ENCODE measurements at places on chromosomes 1 and 21.

DNA sequence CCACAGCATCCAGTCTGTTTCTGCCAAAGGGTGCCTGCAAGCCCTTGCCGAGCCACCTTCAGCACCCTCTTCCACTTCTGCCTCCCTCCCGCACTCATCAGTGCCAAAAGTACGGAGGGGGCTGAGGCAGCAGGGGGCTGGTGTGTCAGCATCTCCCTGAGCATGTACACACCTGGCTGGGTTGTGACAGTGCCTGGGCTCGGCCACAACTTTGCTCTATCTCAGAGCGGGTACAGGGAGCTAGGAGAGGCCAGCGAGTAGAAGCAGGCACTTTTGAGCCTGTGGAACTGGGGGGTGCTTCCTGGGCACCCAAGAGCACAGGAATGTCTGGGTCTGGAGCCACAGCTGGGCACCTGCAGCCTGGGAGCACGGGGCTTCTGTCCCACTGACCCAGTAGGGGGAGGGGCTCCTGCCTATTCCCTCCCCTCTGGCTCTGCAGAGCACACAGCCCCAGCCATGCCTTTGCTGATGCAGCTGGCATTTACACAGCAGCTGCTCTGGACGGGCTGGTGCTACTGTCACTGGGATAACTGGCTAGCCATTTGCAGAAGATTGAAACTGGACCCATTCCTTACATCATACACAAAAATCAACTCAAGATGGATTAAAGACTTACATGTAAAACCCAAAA is 319.8 kb upstream of the RRP15 start:
- no peak for DNase-seq

DNA sequence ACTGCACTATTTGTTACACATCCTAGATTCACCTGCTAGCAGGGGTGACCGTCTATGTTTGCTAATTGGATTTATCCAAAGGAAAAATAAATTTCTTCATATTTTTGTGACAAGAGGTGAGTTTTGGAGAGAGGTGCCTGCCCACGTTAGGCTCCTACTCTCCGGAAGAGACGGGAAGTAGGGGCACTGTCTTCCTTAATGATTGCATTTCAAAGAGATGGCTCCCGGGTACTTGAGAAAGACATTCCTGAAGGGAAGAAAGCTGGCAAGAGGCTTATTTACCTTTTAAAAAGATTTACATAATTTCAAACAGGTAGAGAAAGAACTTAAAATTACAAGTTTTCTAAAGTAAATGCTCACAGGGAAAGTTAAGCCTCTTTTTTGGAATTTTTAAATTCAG is 18.7 kb upstream of the IL19 start:
- no peak for DNase-seq

DNA sequence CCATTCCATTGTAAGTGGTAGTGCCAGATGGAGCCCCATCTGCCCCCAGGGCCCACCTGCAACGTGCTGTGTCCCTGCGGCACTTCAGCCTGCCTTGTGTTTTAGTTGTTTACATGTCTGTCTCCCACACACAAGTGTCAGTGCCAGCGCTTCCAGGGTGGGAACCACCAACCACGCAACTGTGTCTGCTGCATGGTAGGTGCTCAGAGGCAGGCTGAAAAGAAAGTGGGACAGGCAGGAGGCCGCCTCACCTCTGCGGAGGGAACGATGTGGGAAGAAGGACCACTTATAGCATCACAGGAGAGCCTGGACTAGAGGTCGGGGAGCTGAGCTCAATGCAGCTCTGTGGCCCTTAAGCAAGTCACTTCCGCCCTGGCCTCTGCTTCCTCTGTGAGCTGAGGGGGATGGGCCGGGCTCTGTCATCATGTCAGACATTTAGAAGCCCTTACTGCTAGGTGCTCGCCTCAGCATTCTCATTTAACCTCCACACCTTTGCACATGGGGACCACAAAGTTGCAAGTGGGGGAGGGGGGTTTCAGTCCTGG is 17.9 kb downstream of the SLC9A1 start:
- DNase-seq: peak; percentile 71

DNA sequence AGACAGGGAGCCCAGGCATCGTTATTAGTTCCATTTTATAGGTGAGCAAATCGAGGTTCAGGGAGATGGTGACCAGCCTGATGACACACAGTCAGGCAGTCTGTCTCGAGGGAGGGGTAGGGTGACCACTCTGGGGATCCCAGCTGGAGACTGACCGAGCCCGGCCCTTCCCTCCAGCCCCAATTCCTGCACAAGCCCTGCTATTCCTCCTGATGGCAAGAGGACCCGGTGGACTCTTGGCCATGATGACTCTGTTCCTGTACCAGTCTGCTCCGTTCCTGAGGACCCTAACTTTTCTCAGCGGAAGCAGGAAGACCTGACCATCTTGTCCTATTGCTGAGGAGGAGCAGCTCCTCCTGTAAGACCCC is 391 bp downstream of the AGT start:
- DNase-seq: no peak

DNA sequence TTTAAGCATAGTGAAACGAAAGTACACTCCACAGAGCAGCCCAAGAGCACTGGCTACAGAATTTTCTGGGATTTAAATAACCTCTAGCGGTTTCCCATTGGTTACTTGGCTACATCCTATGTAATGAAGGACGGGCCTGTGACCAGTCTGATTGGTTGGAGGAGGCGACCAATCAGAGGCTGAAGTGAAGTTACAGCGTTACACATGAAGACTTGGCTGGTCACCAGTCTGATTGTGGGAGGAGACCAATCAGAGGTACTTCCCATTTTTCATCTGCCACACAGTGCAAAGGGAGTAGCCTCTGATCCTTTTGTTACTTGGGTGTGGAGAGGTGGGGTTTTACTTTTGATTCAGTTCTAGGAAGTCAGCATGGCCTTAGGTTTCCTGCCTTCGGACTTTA is 142.7 kb upstream of the SERTAD4 start:
- DNase-seq: no peak

DNA sequence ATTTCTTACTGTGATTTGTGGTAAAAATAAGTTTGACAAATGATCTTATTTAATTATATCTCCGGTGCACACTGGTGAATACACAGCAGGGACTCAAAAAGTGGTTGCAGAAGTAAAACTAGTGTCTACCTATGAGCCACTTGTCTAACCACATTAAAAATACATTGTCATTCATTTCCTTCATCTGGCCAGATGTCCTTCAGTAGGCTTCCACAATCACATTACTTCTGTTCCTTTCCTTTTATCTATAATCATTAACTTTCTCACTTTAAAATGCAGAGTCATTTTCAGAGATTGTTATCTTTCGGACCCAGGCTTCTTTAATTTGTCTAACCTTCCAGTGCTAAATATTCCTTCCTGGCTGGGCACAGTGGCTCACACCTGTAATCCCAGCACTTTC is 3.0 kb downstream of the RBBP5 start:
- DNase-seq: peak; percentile 5

DNA sequence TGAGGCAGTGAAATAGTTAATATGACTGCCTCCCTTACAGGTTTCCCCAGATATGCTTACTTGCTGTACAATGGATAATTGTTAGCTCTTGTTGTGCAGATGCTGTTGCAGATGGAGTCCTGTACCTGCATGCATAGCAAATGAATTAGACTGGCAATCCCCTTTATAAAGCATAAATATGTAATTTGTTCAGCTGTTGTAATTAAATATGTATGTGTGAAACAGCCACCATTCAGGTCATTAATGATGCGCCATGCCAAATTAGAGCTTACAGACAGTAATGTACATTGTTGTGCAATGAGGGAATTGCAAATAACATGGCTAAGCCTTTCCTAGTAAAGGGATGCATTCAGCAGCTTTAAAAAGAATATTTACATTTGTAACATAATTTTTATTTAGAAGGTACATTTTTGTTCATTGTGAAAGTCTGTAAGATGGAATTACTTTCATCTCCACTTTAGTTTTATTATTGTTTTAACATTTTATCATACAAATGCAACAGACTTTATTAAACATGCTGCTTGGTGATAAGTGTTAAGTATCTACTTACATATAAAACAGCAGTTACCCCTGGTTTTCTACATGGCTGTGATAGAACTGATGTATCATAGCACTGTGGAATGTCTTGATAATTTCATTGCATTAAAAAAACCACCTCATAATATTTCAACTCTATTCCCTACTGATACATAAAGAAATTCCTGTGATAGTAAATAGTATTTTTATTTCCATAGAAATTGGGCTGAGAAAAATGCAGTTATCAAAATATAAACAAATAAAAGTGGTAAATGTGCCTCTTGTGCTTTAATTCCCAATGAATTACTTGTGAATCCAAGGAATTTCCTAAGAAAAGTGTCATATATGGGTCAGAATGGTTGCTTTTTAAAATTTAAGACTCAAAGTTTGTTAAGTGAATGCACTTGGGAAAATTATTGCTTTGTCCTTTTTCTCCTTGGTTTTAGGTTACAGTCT is 99.0 kb downstream of the NFIA start:
- DNase-seq: no peak

DNA sequence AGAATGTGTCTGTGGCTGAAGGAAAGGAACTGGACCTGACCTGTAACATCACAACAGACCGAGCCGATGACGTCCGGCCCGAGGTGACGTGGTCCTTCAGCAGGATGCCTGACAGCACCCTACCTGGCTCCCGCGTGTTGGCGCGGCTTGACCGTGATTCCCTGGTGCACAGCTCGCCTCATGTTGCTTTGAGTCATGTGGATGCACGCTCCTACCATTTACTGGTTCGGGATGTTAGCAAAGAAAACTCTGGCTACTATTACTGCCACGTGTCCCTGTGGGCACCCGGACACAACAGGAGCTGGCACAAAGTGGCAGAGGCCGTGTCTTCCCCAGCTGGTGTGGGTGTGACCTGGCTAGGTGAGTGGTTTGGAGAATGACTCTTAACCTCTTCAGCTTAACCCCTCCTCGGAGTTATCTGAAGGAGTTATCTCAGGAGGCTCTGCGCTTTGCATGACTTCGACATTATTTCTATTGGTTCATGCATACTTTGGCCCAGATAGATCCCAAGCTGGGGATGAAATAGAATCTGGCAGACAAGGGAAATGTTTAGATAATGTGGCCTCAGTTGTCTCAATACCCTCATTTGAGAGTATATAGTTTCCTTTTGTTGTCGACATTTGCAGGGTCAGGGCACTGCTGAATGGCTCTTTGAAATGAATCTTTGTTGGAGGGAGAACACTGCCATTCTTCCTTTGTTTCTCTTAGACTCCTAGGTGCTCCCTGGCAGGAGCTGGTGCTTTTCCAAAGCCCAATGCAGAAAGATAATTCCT is 39.7 kb downstream of the PTGFRN start:
- DNase-seq: no peak

DNA sequence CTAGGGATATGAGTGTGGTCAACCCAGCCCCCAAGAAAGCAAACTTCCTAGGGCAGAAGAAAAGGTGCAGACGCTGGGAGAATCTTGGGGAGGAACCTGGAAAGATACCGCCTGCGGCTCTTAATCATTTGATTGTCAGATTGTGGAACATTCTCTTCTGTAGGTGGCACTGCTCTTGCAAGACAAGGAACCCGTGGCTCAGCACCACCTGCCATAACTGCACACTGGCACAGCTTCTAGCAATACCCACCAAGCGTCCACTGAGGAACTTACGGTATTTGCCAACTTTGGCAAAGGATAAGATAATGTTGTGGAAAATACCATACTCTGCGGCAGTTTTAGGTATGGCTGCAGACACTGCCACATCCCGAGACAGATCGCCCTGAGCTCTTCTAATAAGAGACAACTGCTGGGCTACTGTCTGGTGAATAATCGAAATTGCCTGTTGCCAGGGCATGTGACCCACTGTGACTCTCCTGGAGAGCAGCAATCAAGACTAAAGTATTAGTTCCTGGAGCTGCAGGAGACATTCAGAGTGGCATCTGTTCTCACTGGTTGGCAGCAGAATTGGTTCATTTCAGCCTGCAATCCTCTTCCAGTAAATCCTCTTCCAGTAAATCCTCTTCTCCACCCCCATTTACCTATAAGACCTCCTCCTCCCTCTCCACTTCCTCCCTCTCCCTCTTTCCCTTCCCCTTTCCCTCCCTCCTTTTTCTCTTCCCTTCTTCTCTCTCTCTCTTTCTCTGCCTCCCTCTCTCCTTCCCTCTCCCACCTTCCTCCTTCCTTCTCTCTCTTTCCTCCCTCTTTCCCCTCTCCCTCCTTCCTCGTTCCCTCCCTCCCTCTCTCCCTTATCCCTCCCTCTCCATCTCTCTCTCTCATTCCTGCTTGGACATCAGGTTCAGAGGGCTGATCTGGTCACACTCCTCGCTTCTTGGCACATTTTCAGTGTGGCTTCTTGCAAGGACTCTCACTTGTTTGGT is 49.7 kb upstream of the B3GALT5 start:
- no peak for DNase-seq

DNA sequence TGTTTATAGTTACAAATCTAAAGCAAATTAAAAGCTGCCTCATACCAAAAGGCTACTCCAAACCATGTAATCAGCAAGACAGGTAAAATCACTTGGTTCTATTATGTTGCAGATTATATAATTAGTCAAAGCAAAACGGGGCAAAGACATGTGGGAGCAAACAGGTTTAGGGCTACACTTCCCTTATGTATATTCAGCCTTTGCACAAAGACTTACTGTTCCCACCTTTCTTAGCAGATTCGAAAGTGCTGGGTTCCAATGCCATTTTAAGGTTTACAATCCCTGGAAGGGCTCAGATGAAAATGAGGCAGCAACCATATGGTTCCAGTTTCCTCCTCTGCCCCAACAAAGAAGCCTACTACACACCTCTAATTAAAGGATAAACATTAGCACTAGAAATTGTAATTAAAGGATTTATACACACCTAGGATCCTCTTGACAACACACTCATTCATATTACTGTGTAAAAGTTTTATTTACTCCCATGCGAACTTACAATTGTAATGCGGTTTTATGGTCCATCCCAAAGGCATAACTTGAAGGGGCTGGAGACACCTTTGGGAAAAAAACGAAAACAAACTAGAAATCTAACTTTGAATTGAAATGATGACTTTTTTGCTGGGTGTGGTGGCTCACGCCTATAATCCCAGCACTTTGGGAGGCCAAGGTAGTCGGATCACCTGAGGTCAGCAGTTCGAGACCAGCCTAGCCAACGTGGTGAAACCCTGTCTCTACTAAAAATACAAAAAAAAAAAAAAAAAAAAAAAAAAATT is 117.3 kb upstream of the PKN2 start:
- no peak for DNase-seq

DNA sequence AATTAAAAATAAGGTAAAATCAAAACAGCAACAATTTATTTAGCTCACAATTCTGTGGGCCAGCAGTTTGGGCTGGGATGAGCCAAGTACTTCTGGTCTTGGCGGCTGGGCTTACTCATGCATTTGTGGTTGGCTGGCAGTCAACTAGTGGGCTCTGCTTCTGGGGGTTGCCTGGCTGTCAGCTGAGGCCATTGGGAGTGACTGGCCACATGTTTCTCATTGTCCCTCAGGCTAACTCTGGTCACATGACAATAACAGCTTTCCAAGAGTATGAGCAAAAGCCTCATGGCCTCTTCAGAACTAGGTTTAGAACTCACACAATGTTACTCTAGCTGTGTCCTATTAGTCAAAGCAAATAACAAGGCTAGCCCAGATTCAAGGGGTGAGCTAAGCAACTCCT is 15.6 kb upstream of the CHIA start:
- DNase-seq: no peak

Measured in AML-193 (cell line).